ENCODE measurements at places on chromosomes 1 and 21. TPM values are rescaled to one million over a fixed set of nuclear protein-coding genes. Genes with fewer than 3 reads are reported as not detected.

DNA sequence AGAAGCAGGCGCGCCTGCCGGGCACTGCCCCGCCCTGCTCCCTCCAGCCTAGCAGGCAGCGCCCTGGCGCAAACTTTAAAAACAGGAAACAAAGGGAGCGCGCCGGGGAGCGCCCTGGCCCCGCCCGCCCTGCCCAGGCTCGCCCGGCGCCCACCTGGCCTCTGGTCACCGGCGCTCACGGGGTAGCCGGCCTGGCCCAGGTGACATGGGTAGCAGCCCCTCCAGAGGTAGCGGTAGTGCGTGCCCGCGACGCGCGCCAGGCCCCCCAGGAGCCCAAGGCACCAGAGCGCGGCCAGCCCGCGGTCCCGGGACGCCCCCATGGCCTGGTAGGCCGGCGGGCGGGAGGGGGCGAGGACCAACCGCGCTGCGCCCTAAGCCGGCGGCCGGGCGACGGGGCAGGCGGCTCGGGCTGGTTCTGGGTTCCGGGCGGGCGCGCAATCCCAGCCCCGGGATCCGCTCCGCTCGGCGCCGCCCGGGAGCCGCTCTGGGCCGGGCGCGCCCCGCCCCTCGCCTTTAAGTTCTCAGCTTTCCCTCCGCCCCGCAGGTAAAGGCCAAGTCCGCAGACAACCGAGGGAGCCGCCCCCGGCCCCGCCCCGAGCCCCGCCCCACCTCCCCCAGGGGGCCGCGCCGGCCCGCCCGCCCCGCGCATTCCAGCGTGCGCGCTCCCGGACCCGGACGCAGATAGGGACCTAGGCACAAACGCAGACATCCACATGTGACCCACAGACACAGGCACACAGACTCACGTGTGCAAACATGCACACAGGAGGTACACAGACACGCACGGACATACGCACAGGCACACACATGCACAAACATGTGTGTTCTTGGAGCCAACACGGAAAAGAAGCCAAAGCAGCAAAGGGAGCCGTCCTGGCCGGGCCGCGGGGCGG is 76.7 kb downstream of the ARHGEF16 start:
- peak; percentile 75 for DNase-seq

DNA sequence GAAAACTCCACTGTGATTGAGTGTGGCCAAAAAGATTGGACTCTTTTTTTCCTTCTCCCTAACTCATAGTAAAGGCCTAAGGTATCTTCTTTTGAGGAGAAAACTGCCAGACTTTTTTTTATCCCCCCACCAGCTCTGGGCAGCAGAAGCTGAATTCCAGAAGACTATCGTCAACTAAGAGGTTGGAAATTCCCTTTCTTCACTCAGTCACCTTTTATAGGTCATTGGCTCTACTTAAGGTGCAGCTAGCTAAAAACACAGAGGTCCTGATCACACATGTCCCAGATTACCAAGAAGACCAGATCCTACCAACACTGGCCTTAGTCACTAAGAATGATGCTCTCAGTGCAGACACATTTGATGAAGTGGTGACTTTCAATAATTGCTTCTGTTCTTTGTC is 1441.2 kb downstream of the PLA2G4A start:
- DNase-seq, result no peak

- DNase-seq, result no peak
These were observed 22.9 kb upstream of the LEFTY2 start for GRCh38 chr1:225963735-225964530.

- DNase-seq, result no peak
These were observed 159.0 kb upstream of the ZNHIT6 start for GRCh38 chr1:85867189-85867588.

DNA sequence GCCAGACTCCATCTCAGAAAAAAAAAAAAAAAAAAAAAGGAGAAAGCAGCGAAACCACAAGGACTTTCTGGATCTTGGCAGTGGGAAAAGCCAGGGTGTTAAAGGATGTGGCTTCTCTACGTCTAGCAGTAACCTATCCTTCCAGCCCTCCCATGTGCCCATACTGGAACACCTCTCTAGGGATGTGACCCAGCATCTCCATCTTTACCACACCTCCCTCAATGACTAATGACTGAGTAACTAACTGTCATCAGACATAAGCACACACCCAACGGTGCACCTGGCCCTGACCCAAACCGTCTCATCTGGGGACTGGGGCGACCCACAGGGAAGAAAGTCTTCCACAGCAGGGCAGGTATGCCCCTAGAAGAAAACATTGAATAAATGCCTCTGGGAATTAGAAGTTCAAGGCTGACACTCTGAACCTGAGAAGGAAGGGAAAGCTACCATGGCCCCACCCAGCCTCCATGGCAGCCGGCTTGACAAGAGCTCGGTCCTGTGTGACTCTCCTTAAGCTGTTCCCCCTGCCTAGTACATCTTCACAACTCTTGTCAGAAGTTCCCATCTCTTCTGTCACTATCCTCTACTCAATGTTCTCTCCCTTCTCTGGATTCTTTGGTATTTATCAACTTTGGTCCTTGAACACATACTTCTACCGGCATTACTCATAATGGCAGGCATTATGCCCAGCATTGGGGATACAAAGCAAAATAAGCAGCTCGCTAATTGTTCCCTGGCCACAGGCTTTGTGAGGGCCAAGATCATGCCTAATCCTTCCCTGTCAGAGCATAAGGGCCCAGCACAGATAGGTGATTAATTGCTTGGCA is 14.8 kb upstream of the PAQR6 start:
- DNase-seq, result no peak

DNA sequence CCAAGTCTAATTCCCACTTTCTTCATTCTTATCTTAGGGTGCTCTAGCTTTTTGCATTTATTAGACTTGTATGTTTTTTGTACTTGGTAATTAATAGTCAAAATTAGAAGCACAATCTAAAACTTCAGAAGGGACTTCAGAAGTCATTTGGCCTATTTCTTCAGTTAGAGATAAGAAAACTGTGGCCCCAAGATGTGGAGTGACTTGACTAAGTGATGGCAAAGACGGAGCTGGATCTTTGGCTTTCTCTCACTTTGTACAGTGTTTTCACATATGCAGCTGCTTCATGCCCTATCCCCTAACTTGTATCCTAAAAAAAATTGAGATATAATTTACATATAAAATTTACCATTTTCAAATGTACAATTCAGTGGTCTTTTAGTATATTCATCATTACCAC is 21.7 kb downstream of the EPB41 start:
- DNase-seq, result no peak

- no peak for DNase-seq
These were observed 37.9 kb upstream of the PDC start for GRCh38 chr1:186498695-186499389.

- DNase-seq, result no peak
These were observed 38.6 kb upstream of the RCAN3 start for GRCh38 chr1:24463776-24464735.

DNA sequence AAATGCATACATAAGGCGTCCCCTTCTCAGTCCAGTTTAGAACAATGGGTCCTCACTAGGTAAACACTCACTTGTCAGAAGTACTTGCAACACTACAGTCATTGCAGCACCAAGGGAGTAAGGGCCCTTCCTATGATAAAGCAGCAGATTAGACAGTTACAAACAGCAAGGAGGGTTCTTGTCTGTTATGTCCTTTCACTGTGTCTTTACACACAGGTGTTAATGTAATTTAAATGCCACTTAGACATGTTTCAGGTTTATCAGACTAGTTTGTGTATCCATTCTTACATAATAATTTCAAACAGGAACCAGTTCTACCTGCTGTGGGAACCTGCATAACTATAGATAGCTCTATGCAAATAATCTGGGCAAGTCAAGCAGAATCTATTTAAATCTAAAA is 105.6 kb upstream of the USH2A start:
- no peak for DNase-seq

GRCh38 chr1:7755448-7755847 is 15.6 kb upstream of the VAMP3 start:
- no peak for DNase-seq

The BCL10 gene
- 31.4 TPM for total RNA-seq

The COL9A2 gene
- 9.6 TPM for total RNA-seq

The CLIC6 gene
- 0.31 TPM for total RNA-seq

The ICOSLG gene
- total RNA-seq, result 2.1 TPM

The GSTM3 gene
- total RNA-seq, result 39.0 TPM

The RSPO1 gene
- not detected for total RNA-seq

The TMEM200B gene
- 4.0 TPM for total RNA-seq
